Neural progenitor cell (in vitro differentiated cells): ENCODE measurements at places on chromosomes 6 and 20. TPM values are rescaled to one million over a fixed set of nuclear protein-coding genes. Genes with fewer than 3 reads are reported as not detected.
A peak's percentile ranks its signal among the peaks of the same experiment; 100 is the strongest.

DNA sequence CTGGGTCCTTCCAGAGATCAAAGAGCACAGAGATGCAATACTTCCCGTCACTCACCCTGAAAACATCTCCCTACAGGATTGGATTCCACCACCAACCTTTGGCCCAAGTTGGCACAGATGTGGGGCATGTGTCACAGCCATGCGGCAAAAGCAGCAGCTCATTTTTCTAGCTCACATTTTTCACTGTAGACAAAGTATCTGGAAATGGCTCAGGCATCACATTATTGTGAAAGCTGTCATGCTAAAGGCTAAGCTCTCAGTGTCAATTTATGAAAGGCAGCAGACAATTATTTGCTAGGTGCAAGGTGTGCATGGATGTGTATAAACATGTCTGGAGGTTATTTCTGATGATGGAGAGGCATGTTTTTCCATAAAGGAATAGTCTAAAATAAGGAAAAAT is 248.8 kb upstream of the PRND start:
- no peaks in the 10 kb centered on the region for H3K4me1 ChIP-seq
- no peaks in the 10 kb centered on the region for H3K27me3 ChIP-seq
- H3K36me3 ChIP-seq: no peaks in the 10 kb centered on the region
- no peak overlapping the region for H3K4me3 ChIP-seq
- H3K27ac ChIP-seq: no peak overlapping the region

DNA sequence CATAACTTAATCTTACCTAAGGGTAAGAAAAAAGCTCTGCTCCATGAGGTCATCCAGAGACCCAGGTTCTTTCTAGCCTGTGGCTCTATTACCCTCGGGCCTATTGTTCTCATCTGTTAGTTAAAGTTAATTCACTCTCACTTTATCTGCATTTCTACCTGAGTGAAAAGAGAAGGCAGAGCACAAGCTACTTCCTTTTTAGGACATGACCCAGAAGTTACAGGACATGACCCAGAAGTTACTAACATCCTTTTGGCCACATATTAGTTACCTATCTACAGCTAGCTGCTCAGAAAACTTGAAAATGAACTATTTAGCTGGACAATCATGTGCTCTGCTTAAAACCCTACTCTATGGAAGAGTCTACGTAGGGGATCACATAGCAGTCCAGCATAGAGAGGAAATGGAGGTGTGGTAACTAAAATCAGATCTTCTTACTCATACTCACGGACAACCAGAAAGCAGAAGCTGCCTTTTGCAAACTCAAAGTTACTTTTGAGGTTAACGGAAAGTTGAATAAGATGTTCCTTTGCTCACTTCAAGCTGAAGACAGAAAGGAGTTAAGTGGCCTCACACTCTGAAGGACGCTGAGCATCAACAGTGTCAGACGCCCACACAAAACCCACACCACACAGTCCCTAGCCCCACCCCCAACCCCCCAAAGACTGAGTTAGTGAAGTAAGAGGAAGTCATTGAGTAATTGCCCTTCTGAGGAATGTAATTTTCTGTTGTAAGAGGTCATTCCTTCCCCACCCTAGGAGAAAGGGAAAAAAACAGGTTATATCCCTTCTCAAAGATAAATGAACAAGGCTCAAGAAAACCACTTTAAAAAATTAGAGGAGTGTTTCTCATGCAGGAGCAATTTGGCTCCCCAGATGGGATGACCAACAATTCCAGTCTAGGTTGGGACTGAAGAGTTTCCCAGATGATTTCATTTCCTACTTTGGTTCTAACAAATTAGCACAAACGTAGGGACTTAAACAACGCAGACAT is 45.9 kb upstream of the TAB2 start:
- no peak overlapping the region for H3K27ac ChIP-seq
- peaks cover 12% of the 10 kb centered on the region for H3K4me1 ChIP-seq
- no peak for DNase-seq
- no peaks in the 10 kb centered on the region for H3K36me3 ChIP-seq
- no peaks in the 10 kb centered on the region for H3K27me3 ChIP-seq
- H3K4me3 ChIP-seq: no peak overlapping the region

DNA sequence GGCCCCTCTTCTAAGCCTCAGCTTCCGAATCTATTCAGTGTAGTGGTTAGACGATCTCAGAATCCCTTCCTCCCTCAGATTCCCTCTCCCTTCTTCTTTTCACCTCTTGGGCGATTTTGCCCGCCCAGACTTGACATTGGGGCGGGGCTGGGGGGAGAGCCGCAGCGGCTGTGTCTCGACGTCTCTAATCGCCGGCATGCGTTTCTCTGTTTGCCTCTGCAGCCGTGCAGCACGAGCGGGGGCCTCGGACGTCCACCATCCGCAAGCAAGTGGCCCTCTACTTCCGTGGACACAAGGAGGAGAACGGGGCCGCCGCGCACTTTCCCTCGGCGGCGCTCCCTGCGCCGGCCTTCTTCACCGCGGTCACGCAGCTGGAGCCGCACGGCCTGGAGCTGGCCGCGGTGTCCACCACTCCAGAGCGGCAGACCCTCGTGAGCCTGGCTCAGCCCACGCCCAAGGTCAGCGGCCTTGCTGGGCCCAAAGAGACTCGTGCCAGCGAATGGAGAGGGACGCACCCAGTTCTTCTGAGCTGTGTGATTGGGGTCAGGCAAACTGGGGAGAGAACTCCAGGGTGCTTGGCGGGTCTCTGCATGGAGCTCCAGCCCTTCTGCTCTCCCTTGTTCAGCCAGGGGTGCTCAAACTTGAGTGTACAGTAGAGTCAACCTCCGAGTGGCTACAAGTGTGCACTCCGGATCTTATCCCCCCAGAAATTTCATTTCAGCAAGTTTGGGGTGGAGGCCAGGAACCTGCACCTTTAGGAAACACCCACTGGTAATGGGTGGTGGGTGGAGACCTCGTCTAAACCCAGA is 10.7 kb downstream of the NR2E1 start:
- peaks cover 20% of the 10 kb centered on the region for H3K4me1 ChIP-seq
- H3K36me3 ChIP-seq: no peaks in the 10 kb centered on the region
- DNase-seq: peak; percentile 28
- no peak overlapping the region for H3K27ac ChIP-seq
- peaks cover 99% of the 10 kb centered on the region for H3K27me3 ChIP-seq

DNA sequence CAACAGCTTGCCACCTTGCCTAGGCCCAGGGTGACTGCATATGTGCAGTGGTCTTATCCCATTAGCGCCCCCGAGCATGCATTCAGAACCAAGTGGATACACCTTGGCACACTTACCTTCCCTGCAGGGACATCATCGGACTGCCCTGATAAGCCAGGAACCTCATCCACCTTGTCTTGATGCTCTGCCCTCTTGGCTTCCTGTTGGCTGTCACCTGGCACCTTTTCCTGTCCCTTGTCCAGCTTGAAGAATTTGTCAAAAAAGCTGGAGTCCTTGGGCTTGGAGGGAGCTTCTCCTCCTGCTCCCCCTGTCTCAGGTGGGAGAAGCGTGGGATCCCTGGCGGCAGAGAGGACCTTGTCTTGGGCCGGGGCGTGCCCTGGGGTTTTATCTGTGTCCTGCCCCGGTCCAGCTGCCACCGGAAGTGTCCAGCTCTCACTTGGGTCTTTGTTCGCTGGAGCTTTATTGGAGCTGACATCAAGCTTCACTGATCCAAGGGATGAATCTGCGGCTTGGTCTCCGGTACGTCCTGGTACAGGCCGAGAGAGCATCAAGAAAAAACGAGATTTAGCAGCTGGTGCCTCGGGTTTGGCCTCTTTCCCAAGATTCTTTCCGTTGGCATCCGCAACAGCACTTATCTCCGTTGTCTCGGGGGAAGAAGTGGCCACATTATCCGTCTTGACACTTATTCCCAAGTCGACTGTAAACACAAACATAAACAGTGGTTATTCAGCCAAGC is 42.0 kb downstream of the BCAS1 start:
- no peaks in the 10 kb centered on the region for H3K27me3 ChIP-seq
- DNase-seq: no peak

DNA sequence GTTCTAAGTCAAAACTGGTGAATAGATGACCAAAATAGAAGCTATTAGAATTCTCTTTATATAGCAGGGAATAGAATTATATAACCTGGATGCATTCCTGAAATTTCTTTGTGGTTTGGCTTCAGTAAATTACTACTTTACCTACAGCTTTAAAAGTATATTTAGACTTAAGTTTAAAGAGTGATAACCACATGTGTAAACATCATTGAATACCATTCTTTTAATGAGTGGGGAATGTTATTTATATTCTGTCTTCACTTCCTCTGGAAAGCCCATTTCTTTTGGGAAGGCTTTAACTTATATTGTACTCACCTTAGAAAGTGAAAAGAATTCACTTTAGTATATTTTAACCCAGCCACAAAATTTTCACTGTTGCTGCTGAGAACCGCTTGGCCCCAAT is 39.1 kb downstream of the PLEKHG1 start:
- H3K4me1 ChIP-seq: no peaks in the 10 kb centered on the region
- no peaks in the 10 kb centered on the region for H3K27me3 ChIP-seq
- no peak overlapping the region for H3K4me3 ChIP-seq
- no peak overlapping the region for H3K27ac ChIP-seq
- DNase-seq: no peak

- no peaks in the 10 kb centered on the region for H3K4me1 ChIP-seq
- H3K27ac ChIP-seq: no peak overlapping the region
- peak; percentile 21 for DNase-seq
- H3K36me3 ChIP-seq: no peaks in the 10 kb centered on the region
These were observed 65.0 kb upstream of the HIVEP1 start for GRCh38 chr6:11947063-11947462.

DNA sequence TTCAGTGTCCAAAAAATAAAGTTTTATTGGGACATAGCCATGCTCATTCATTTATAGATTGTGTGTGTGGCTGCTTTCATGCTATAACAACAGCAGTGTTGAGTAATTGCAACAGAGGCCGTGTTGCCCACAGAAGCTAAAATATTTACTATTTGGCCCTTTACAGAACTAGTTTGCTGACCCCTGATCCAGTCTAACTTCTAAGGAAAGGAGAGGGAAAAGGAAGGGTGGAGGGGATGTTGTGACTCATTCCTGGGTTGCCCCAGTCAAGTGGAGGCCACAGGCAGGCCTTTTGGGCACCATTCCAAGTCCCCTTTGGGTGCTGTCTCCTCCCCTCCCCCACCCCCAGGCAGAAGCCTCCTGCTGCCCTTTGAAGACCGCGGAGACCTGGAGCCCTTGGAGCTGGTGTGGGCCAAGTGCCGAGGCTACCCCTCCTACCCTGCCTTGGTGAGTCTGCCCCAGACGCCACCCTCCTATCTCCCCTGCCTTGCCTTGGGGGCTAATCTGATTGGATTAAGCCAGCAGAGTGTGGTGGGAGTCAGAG is 28.4 kb downstream of the BRPF3 start:
- H3K27me3 ChIP-seq: no peaks in the 10 kb centered on the region
- no peak overlapping the region for H3K4me3 ChIP-seq
- no peak for DNase-seq
- H3K36me3 ChIP-seq: peaks cover 11% of the 10 kb centered on the region

GRCh38 chr20:7818477-7818876 is 121.8 kb downstream of the HAO1 start:
- no peaks in the 10 kb centered on the region for H3K36me3 ChIP-seq
- H3K4me1 ChIP-seq: no peaks in the 10 kb centered on the region
- H3K27ac ChIP-seq: no peak overlapping the region
- H3K27me3 ChIP-seq: no peaks in the 10 kb centered on the region

DNA sequence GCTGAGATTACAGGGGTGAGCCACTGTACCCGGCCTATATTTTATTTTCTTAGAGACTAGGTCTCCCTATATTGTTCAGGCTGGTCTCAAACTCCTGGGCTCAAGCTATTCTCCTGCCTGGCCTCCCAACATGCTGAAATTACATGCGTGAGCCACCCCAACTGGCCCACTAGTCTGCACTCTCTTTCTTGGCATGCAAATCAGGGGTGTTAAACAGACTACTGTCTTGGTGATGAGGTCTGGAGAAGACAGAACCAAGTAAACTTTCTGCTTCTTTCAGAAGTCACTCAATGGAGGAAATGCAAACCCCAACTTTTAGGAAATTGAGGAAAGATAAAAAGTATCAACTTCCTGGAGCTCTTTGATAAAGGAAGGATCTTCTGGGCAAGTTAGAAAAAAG is 8.0 kb upstream of the TUBB2B start:
- H3K4me1 ChIP-seq: peaks cover 10% of the 10 kb centered on the region
- no peak overlapping the region for H3K4me3 ChIP-seq
- no peak overlapping the region for H3K27ac ChIP-seq
- no peak for DNase-seq
- peaks cover 21% of the 10 kb centered on the region for H3K27me3 ChIP-seq
- no peaks in the 10 kb centered on the region for H3K36me3 ChIP-seq

DNA sequence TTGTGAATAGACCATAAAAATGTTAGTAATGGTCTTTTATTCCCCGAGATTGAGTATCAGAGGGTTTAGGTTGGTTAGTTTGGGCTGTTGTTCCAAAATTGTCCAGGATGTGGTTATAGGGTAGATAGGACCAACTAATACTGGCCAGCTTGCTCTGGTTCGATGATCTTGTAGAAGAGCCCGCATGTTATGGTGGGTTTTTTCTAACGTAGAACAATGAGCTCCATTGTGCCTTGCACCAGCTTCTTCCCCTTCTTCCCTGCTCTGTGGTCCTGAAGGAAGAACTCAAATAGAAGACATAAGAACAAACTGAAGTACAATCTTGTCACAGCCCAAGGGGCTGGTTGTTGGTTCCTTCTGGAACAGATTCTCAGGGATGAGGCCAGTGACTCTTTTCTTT is 70.5 kb downstream of the RREB1 start:
- no peak overlapping the region for H3K4me3 ChIP-seq
- no peaks in the 10 kb centered on the region for H3K27me3 ChIP-seq
- peaks cover 19% of the 10 kb centered on the region for H3K4me1 ChIP-seq
- DNase-seq: no peak

- DNase-seq: no peak
- no peak overlapping the region for H3K4me3 ChIP-seq
- peaks cover under 1% of the 10 kb centered on the region for H3K27me3 ChIP-seq
- H3K4me1 ChIP-seq: no peaks in the 10 kb centered on the region
- no peak overlapping the region for H3K27ac ChIP-seq
- H3K36me3 ChIP-seq: no peaks in the 10 kb centered on the region
These were observed 10.1 kb downstream of the PPP1R3G start for GRCh38 chr6:5095236-5095635.

DNA sequence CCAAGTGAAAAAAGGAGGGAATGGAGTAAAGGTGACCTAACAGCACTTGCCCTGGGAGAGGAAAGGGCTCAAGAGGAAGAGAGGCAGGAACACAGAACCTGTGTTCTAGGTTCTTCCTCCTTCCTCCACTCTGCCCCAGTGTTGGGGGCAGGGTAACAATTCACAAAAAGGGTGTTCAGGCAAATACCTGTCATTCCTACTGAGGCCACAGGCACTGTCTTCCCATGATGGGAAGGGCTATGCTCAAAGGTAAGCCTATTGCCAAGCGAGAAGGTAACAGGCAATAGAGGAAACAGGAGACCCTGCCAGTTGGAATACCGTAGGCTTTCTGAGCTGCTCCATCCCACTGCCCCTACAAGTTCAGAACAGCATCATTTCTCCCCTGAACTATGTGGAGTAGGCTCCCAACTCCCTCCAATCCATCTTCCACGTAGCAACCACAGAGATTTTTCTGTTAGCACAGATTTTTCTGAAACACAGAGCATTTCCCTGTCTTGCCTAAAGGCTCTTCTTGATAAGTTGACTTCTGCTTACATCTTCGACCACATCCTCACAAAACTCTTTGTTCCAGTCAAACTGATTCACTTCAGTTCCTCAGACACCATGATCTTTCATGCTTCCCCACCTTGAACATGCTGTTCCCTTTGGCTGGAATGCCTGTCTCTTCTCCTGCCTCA is 2.7 kb downstream of the AGPAT1 start:
- DNase-seq: no peak
- no peaks in the 10 kb centered on the region for H3K27me3 ChIP-seq
- H3K4me3 ChIP-seq: no peak overlapping the region
- peaks cover 19% of the 10 kb centered on the region for H3K4me1 ChIP-seq

The BCAS4 gene
- total RNA-seq: 15.3 and 24.1 TPM in 2 replicates

The TAGAP gene
- not detected in 2 replicates for total RNA-seq

The EDN1 gene
- 0.93 and 2.9 TPM in 2 replicates for total RNA-seq

The DEFB116 gene
- not detected in 2 replicates for total RNA-seq

The NOX3 gene
- total RNA-seq: not detected in 2 replicates
